ENCODE measurements at places on chromosomes 7 and 10.

GRCh38 chr7:124032369-124033094 is at the start of gene TMEM229A:
TMEM229A (minus strand) TSS chr7:124033067; CDS start chr7:124033003, 64 bp downstream.
- peak; percentile 83 for DNase-seq

GRCh38 chr10:76010703-76011102 is 579.3 kb downstream of the LRMDA start:
- no peak for DNase-seq

GRCh38 chr10:132254841-132255240 is 52.9 kb downstream of the STK32C start:
- no peak for DNase-seq

DNA sequence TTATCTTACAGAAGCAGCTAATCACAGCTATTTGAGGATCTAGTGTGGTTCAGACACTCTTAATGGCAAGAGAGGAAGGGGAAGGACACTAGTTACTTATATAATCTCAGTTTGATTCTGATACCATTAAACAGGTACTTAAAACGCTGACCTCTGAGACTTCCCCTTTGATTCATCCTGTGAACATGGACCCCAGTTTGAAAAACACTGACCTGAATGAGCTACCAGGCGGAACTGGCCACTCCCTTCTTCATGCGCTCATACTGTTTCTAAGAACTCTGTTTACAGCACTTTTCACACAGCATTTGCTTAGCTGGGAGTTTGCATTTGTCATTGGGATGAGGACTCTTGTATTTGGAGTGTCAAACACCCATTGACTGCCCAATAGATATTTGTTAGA is 45.7 kb downstream of the BEND7 start:
- DNase-seq: no peak

DNA sequence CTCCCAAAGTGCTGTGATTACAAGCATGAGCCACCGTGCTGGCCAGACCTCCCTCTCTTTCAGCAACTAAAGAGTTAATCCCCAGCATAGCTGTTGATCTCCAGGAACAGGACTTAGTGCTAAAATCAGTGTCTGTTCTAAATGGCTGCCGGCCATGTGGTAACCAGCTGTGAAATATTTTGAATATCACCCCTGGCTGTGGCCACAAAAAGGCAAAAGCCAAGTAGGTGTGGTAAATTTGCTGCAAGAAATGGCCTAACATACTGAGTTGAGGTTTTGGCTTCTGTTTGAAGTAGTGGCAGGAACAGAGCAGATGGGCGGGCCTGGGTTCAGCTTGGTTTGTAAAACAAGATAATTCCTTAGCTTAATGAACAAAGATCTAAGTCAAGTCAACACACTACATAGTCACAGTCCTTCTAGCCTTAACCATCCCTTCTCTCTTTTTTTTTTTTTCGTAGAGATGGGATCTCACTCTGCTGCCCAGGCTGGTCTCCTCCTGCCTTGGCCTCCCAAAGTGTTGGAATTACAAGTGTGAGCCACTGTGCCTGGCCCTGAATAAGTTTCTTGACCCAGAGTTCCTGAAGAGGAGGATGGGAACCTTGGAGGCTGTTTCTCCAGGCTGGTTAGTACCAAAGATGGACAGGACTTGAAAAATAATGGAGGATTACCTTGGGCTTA is 22.7 kb upstream of the AGFG2 start:
- DNase-seq: no peak

DNA sequence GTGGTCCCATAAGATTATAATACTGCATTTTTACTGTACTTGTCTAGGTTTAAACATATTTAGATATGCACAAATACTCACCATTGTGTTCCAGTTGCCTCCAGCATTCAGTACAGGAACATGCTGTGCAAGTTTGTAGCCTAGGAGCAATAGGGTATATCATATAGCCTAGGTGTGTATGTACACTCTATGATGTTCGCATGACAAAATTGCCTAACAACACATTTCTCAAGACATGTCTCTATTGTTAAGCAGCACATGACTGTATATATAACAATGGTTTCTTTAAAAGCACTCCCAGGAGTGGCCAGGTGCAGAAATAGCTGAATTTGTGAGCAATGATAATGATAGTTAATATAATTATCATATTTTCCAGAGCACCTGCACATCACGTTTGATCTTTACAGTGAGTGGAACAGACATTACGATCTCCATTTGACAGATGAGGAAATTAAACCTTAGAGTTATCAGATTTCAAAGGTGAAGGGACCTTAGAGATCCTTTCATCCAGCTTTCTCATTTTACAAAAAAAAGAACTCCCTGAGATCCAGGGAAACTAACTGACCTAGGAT is 99.2 kb upstream of the PDCD4 start:
- DNase-seq: no peak

DNA sequence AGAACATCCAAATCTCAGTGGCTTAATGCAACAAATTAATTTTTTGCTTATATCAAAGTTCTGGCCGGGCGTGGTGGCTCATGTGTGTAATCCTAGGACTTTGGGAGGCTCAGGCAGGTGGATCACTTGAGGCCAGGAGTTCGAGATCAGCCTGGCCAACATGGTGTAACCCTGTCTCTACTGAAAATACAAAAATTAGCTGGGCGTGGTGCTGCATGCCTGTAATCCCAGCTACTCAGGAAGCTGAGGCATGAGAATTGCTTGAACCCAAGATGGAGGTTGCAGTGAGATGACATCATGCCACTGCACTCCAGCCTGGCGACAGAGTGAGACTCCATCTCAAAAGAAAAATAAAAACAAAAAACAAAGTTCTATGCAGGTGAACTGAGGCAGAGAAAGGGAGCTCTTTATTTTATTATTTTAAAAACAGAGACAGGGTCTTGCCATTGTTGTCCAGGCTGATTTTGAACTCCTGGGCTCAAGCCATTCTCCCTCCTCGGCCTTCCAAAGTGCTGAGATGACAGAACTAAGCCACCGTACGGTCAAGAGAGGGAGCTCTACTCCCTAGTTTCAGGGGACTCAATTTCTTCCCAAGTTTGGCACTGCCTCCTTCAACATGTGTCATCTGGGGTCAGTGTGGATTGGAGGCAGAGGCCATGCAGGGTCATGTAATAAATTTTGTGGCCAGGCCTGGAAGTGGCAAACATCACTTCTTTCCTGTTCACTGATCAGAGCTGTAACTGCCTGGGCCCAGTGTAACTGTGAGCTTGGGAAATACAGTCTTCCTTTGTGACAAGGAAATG is 2.4 kb downstream of the ADCK2 start:
- DNase-seq: peak; percentile 35

GRCh38 chr7:46651561-46652088 is 730.6 kb upstream of the IGFBP3 start:
- DNase-seq: no peak

- no peak for DNase-seq
Measured at GRCh38 chr10:119919826-119920225, 27.3 kb downstream of the SEC23IP start.

DNA sequence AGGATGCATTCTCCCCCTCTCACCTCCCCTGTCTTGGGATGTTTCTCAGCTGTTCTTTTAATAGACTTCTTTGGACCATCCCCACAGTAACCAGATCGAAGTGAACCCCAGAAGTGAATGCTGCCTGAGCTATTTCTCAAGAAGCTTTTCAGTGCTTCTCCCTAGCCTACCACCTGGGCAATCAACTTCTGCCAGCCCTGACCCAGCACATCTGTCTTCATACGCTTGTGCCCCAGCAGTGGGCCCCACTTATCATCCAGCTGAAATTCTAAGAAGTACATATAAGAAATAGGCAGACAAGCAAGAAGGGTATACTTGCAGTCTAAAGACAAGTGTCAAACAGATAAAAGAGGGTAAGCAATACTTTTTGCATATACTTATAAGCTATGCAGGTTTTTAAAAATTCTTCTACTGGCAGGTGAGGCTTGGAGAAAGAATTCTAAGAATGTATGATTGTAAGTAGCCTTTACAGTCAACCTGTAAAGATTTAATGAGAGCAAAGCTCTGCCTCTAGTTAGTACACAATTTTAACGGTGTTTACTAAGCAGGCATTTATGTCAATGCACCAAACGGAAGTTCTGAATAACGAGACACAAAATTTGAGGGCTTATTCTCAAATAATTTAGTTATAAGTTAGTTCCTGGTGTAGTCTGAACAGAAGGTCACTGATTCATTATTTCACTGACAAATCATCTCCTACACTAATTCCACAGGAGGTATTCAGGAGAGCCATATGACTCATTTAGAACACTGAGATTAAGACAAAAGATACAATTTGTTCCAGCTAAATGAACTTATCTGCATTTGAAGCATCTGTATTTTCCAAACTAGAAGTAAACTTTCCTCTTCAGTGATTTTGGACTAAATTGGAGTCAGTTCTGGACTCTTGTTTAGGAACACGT is 83.3 kb downstream of the RNLS start:
- no peak for DNase-seq

- no peak for DNase-seq
Measured at GRCh38 chr7:150335108-150335773, 6.2 kb downstream of the RARRES2 start.

GRCh38 chr10:71854031-71854430 is 3.0 kb upstream of the PSAP start:
- peak; percentile 27 for DNase-seq

GRCh38 chr10:12950583-12951128 is 50.9 kb downstream of the CCDC3 start:
- DNase-seq: no peak

DNA sequence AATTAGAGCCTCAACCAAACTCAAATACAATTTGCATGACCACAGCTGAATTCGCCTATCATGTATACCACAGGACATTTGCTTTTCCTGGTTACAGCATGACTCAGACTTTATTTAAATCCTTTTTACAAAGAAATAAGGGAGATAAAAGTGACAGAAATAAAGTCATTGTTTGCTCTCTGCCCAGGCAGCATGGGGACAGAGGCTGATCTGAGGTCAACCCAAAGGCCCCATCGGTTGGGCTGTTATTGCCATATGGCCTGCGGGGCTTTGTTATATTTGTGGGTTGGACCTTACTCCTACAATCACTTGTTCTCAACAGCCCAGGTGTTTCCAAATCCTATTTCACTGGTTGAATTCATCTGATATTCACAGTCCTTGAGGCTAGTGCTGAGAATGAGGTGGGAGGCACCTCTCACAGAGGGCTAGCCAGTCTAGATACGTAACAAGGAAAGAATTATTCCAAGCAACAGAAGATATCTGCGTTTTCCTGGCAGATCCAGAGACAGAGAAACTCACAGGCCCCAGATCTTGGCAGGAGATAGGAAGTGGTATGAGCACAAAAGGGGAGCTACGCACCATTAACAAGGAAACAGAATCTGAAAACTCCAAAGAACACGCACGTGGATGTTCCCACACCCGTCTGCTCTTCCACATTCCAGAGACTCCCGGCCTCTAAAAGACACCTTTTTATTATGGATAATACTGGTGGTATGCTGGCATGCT is 117.3 kb downstream of the HIPK2 start:
- no peak for DNase-seq

GRCh38 chr10:3782451-3783315 is 2.3 kb downstream of the KLF6 start:
- peak; percentile 87 for DNase-seq

GRCh38 chr10:71433768-71434744 is 37.3 kb downstream of the CDH23 start:
- DNase-seq: no peak

DNA sequence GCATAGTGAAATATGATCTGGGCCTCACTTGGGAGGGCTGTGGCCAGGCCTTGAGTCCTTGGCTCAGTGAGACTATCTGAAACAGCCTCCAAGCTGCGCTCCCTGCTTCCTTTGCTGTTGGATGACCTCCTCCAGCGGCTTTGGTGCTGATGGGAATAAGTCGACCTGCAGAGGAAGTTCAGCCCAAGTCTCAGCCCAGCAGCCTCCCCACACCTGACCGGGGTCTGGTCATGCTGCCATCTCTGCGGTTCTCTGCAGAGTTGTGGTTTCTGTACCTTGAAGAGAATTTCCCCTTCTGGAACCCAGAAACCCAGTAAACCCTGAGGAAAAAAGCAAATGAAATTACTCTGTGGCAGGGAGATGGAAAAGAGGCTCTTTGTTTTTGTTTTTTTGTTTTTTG is 4.6 kb upstream of the RBAK start:
- no peak for DNase-seq

- no peak for DNase-seq
Measured at GRCh38 chr7:26858241-26858715, 6.1 kb downstream of the SKAP2 start.

GRCh38 chr7:2405201-2405600 is 1.8 kb downstream of the CHST12 start:
- DNase-seq: no peak

GRCh38 chr7:143299840-143300239 is 11.7 kb downstream of the CASP2 start:
- DNase-seq: no peak

DNA sequence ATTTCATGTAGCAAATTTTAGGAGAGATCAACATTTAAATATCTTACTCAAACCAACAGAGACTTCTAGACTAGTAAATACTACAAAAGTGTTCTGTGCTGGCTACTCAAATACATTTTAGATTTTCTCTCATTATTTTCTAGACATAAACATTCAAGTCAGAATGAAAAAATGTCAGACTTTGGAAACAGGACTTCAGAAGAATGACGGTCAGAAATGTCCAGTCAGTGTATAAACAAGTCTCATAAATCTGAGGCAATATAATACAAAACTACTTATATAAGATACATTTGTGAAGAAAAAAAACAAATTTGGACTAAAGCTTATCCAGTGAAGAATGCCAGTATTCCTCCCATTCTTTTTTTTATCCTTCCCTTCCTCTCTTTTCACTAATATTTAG is 25.9 kb downstream of the RNLS start:
- no peak for DNase-seq

DNA sequence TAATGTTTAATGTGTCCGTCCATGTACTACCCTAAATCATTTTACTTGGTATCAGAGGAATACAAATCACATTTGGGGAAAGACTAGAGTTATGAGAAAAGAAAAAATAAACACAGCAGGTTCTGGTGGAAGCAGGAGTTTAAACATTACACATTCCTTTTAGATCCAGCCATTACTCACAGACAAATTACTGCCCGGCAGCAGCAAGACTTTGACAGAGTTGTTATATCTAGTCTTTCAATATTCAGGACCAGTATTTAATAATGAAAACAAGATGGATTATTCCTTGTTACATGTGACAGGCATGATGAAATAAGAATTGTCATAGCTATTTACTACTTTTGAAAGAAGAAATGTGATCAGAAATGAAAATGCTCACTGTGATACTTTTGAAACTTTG is 131.8 kb upstream of the GNAI1 start:
- no peak for DNase-seq

DNA sequence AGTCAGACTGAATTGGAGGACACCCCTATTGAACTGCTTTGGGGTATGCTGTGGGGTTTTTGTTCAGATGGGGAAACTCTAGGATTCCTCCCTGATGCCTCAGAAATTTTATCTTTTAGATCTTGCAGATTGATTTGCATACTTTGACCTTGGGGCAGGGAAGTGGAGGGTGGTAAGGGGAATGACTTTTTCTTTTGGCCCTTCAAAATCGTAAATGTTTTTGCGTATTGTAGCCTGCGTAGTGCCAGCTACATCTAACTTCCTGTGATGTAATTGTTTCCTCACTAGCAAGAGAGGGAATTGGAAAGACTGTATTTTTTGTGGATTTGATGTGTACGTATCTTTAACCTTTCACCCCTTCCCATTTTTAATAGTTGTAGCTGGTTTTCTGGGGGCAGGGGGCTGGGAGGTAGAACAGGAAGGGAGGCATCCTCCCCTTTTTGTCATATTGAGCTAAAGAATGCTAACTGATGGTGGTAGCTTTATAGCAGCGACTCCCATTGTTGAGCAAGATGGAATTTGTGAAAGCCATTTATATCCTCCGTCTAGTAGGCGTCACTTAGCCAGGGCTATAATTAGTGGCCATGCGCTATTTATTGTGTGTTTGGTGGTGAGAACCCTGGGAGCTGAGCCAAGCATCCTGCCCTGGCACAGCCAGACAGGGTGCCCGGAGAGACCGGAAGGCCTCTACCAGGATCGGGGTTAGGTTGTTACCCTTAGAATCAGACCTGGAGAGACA is 11.3 kb downstream of the DUSP5 start:
- no peak for DNase-seq
